ENCODE measurements at places on chromosomes 12 and 14. TPM values are rescaled to one million over a fixed set of nuclear protein-coding genes. Genes with fewer than 3 reads are reported as not detected.

The KRT82 gene
- total RNA-seq = not detected

The IFNG-AS1 gene
- not detected for total RNA-seq

The TAMALIN gene
- not detected for total RNA-seq

DNA sequence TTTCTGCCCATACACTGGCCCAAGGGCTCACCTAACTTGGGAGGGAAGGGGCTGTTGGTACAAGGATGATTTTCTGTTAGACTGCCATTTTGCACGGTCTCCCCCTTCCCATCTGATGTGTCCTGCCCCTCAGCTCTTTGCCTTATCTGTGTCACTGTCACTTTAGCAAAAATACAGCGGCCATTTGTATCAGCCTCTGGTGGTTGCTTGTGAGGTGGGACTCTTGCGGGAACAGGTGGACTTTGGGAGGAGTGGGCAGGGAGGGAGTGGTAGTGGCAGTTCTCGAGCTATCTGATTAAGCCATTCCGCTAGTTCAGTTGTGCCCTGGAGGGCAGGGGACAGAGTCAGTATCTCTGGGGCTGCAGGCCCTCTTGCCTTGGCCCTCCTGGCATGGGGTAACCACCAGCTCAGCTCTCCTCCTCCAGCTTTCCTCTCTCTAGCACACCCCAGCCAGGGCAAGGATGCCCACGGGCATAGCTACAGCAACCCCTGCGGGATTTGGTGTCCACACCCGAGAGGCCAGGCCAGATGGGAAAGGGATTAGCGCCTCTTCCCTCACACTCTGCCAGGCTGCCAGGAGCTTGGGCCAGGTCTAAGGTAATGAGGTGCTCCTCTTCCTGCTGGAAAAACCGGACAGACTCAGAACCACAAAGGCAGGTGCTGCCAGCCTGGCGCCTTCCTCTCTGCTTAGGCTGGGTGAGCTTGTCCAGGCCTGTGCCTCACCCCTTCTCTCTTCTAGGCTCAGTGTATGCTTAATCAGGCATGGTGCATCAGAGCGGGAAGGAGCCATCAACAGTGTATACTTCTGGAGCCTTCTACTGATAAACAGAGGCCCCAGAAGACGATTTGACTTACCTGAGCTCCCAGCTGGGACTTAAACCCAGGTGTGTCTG lies 8.7 kb downstream of the SLC48A1 start:
- peaks cover 39% of the 10 kb centered on the region for H3K4me1 ChIP-seq
- 0 out of 2 replicates have a peak overlapping the region, but pooled peaks have one; percentile 19 for H3K27ac ChIP-seq
- H3K27me3 ChIP-seq = no peaks in the 10 kb centered on the region

DNA sequence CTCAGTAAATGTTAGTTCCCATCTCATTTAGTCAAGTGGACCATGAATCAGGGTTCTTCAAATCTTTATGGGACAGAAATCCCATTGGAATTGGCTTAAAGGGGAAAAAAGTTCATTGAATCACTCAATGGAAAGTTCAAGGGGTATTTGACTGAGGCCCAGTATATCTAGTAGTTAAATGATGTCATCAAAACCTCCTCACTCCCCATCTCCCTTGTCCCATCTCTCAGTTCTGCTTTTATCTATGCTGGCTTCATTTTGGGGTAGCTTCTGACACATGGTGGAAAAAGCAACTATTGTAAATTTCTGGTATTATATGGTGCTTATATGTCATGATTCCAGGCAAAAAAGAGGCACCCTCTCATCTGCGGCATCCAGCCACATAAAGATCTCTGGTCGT lies 51.9 kb downstream of the DAAM1 start:
- H3K27ac ChIP-seq = no peak overlapping the region
- no peak overlapping the region for H3K4me3 ChIP-seq
- H3K27me3 ChIP-seq = no peaks in the 10 kb centered on the region
- DNase-seq = no peak

DNA sequence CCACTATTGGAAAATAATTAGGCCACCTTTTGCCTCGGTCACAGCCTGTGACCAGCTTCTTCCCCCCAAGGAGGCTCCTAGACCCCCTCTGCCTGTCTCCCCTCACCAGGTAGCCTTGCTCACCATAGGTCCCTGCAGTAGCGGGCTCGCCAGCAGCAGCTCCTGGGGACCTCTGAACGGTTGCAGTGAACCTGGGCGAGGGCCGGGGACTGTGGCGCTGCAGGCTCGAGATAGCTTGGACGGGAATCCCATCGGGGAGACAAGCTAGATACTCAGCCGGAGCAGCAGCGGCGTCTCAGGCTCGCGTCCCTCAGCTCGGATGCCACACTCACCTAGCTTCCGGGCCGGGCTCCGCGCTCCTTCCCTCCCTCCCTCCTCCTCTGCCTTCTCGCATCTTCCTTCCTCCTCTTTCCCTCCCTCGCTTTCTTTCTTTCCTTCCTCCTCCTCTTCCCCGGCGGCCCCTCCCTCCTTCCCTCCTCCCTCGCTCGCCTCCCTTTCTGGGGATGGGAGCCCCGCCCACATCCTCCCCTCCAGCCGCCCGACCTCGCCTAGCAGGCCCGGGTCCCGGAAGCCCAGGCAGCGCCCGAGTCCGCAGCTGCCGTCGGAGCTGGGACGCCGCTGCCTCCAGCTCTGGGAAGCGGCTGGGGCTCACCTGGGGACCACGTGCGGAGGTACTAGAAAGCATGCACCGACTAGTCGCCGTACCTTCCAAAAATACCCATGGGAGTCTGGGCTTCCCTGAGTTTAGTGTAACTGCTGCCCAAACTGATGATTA lies at the start of gene BMP4:
TSS of gene BMP4 (minus strand) at position 399 of the 775 bp plus-strand sequence. CDS start 4,603 bp downstream, outside the sequence.
- H3K4me3 ChIP-seq = peak within 1 kb of the TSS; percentile 80
- H3K4me1 ChIP-seq = peaks cover 14% of the 10 kb centered on the region
- no peaks in the 10 kb centered on the region for H3K27me3 ChIP-seq

DNA sequence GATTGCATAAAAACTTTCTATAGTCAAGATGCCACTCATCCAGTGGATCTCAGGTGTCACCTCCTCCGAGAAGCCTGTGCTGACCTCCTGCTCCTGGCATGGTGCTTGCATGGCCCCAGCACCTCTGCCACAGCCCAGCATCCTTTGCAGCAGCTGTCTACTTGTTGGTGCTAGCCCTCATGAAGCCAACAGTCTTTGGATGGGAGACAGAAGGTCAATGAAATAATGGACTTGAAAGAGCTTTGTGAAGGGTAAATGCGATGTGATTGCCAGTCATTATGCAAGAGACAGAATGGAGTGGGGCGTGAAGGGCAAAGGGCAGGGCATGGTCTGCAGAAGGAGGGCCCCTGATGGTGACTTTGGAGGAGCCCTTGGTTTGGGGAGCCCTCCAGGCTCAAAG lies 63.0 kb upstream of the CLMN start:
- no peak overlapping the region for H3K4me3 ChIP-seq
- H3K27ac ChIP-seq = no peak overlapping the region
- H3K4me1 ChIP-seq = no peaks in the 10 kb centered on the region
- no peaks in the 10 kb centered on the region for H3K36me3 ChIP-seq
- H3K27me3 ChIP-seq = no peaks in the 10 kb centered on the region

DNA sequence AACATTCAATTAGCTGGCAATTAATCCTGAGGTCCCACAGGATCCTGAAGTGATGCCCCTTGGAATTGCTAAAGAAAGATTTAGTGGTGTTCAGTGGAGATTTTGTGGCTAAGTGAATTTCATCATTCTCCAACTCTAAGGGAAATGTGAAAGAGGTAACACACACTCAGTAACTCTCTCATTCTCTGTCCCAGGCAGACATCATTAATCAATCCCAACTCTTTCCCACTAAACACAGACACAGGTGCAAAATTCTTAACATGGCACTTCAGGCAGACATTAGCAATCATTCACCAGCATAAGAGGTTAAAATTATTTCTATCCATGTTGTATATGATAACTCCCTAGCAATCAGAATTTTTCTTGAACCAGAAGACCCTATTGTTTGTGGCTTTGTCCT lies 40.2 kb downstream of the TRPV4 start:
- no peaks in the 10 kb centered on the region for H3K36me3 ChIP-seq
- DNase-seq = no peak
- H3K4me3 ChIP-seq = no peak overlapping the region
- H3K27me3 ChIP-seq = no peaks in the 10 kb centered on the region

- no peaks in the 10 kb centered on the region for H3K4me1 ChIP-seq
- no peak overlapping the region for H3K4me3 ChIP-seq
- DNase-seq = no peak
- no peak overlapping the region for H3K27ac ChIP-seq
Observed at GRCh38 chr12:24839268-24839791, 109.6 kb downstream of the BCAT1 start.

DNA sequence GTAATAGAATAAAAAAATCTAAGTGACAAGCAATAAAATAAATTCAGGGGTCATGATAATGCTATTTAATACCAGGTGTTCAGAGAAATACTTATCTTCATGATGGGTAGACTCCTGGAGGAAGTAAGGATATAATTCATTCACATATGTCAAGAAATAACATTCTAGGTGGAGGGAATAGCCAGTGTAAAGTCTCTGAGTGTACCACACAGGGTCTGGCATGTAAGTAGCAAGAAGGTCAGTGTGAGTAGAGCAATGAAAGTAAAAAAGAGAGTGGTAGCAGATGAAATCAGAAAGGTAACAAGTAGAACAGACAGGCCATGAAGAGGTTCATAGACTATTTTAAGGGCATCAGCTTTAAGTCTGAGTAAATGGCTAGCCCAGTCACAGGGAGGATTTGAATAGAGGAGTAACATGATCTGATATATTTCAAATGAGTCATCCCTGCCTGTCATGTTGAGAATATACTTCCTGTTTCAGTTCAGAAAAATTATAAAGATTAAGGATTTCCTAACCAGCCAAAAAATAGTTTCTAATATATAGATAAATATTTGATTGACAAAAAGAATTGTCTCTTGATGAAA lies 519.9 kb downstream of the C12orf50 start:
- peaks cover 8% of the 10 kb centered on the region for H3K4me1 ChIP-seq
- H3K27me3 ChIP-seq = no peaks in the 10 kb centered on the region
- H3K4me3 ChIP-seq = no peak overlapping the region
- no peak overlapping the region for H3K27ac ChIP-seq
- no peaks in the 10 kb centered on the region for H3K36me3 ChIP-seq
- peak; percentile 67 for DNase-seq

DNA sequence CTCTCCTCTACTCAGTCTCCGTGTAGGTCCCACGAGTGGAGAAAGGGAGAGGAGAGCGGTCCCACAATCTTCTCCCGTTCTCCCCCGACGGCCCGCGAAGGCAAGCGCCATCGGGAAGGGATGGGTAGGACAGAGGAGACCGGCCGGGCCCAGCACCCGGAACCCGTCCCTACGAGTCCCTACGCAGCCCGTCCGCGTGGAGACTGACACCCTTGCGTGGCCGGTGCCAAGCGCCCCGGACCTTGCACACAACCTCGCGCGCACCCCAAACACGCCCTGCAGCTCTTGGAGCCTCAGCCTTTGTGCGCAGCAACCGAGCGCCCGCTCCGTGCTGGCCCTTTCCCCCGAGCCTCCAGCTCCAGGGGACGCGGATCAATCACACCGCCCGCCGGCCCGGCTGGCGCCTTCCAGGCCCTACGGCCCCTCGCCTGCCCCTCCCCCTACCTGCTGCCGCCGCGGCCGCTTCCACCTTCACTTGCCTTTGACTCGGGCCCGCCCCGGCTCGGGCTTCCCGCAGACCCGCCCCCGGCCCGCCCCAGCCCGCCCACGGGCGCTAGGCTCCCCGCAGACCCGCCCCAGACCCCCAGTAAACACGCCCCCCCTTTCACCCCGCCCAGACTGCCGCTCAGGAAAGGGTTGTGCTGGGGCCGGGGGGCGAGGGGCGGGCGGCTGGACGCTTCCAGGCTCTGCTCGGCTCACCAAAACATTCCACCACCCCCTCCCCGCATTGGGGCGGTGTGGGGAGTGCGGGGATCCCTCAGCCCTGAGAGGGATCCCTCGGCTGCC lies at the start of gene NDRG2:
TSS of gene NDRG2 (minus strand) at position 477 of the 786 bp plus-strand sequence. CDS start 1,746 bp downstream, outside the sequence.
- H3K4me1 ChIP-seq = 0 out of 2 replicates have a peak, but pooled peaks cover 6% of the 10 kb centered on the region
- H3K36me3 ChIP-seq = no peaks in the 10 kb centered on the region
- H3K4me3 ChIP-seq = peak within 1 kb of the TSS; percentile 59
- no peak for DNase-seq

Data from PC-9 (cell line).